Right lung (tissue), 10 donors: ENCODE measurements at places on chromosomes 12 and 14.
A peak's percentile ranks its signal among the peaks of the same experiment; 100 is the strongest.

DNA sequence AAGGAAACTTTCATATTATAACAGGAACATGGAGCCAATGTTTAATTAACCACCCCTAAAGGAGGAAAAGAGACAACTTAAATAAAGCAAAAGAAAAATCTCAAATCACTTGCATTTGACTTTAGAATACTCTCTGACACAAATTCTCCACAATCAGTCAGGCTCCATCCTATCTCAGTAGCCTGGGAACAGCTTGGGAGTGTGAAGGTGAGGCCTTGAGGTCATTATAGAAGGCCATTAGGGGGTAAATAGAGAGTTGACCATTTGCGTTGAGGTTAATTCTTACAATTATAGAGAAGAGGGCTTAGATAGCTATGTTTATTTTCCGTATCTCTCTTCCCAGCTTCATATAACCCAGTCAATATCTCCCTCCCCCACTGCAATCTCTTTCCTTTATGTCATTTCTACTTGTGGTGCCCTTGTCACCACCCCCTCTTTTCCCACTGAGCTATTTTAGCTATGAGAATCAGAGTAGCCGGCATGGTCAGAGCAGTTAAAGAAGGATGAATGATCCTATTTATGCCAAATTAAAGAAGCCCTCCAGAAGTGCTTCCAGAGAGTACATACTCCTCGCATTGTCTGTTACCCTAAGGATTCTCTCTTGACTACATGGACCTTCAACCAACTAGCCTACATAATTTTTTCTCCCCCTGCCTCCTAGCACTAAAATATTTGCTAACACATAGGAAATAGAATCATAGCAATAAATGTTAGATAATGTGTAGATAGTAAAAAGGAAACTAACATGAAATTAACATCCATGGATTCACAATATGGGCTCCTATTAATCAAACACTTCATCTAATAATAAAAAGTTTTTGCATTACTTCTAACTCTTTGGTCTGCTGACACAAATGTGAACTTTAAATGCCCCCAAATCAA is 135.2 kb upstream of the KRR1 start:
- peak; percentile 44 for DNase-seq

DNA sequence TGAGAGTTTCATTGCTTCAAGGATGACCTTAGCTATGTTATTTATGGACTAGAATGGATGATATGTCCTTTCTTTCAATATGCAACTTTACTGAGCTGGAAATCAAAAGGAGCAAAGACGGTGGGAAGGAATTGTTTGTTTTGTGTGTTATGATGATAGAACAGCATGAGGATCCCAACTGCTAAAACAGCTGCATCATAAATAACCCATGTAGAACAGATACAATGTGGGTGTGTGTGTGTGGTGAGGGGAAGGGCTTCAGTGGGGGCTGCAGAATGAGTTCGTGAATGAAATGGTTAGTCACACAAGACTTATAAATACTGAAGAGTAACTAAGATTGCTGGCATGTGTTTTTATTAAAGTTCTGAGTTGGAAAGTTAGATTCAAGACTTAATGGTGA is 80.1 kb downstream of the DACT1 start:
- DNase-seq: no peak

GRCh38 chr14:53567236-53567780 is 389.3 kb downstream of the BMP4 start:
- DNase-seq: no peak

DNA sequence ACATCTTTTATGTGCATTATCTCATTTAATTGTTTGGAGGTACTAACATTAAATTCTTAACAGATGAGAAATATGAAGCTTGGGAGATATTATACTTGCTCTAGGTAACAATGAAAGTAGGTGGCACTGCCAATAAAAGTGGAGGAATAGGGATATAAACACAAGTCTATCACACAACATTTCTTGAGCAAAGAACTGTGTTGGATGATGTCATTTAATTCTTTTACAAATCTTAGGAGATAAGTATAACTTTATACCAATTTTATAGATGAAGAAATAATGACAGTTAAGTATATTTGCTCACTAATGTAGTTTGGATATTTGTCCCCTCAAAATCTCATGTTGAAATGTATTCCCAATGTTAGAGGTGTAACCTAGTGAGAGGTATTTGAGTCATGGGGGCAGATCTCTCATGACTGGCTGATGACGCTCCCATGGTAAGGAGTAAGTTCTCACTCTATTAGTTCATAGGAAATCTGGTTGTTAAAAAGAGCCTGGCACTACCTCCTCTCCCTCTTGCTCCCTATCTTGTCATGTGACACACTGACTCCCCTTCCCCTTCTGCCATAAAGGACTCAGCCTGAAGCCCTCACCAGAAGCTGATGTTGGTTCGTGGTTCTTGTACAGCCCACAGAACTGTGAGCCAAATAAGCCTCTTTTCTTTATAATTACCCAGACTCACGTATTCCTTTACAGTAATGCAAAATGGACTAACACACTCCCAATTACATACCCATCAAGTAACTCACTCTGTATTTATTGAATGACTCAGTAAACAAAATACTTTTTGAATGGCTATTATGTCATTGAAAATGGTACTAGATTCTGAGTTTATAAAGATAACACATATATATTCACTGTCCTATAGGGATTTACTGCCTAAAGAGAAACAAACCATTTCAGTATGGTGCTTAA is 146.8 kb upstream of the KITLG start:
- no peak for DNase-seq

- peak; percentile 13 for DNase-seq
Measured at GRCh38 chr12:51591016-51591901, at the start of gene SCN8A. Gene SCN8A (plus strand): TSS chr12:51591233. CDS start chr12:51662818, 71,585 bp downstream.

GRCh38 chr12:80041692-80042091 is 57.6 kb upstream of the OTOGL start:
- no peak for DNase-seq

DNA sequence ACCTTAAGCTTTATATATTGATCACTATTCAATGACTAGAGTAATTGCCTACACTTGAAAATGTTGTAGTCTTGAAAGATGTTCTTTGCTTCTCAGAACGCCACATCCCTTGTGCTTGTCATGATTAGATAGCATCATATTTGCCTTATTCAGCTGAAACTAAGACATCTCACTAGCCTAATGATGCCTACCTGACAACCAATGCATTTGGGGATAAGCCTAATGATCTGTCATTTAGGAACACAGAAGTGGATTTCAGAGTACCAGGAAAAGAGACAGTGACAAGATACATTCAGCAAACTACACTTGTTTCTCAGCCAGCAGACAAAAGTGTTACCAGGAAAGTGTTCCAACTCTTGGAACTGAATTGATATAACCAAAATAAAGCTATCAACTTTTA is 83.7 kb downstream of the ARMH4 start:
- no peak for DNase-seq

DNA sequence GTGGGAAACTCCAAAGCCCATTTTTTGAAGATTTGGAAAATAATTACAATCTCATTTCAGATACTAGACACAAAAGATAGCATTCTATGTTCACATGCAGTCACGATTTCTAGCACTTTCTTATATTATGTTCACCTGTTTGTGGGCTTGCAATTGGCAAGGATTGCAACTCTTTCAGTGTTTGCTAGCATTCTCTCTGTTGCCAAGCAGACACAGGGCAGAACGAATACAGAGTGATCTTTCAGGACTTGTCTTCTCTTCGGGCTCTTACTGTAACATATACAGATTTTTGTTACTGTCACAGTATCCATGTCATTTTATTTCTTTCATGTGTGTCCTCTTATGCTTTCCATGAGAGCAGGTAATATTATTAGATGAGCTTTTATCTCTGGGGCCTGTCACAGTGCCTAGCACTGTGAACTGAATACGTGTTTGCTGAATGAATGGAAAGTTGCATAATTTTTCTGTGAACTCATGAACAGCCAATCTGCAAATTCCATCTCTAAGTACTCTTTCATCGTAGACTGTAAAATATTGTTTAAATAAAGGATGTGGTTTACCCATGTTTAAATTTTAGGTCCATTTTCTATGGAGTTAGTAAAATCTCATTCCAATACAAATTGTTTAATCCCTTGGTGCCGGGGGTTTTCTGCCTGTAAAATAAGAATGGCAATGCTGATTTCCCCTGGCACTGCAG is 105.1 kb downstream of the BMP4 start:
- no peak for DNase-seq

GRCh38 chr12:53069621-53070410 is 9.4 kb downstream of the SPRYD3 start:
- no peak for DNase-seq

DNA sequence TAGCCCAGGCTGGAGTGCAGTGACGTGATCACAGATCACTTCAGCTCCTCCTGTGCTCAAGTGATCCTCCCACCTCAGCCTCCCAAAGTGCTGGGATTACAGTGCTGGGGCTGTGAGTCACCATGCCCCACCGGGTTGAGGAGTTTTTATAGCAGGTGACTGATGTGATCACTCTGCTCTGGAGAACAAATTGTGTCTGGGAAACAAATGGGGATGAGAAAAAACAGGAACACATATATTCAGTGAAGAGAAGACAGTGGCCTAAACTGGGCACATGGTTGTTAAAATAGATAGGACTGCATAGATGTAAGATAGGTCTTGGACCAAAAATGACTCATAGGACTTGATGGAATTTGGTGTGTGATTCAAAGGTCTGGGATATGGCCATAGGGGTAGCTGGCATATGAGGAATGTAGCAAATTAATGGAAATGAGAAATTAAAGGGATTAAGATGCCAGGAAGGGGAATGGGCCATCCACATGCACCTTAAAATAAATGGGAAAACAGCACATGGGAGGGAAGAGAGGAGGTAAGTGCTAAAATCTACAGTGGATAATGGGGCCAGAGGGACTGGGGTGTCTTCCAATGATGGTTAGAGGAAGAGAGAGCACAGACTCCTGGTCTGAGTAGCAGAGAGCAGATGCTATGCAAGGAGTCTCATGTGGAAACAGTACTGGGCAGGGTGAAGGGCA is 11.2 kb downstream of the BCAT1 start:
- no peak for DNase-seq

DNA sequence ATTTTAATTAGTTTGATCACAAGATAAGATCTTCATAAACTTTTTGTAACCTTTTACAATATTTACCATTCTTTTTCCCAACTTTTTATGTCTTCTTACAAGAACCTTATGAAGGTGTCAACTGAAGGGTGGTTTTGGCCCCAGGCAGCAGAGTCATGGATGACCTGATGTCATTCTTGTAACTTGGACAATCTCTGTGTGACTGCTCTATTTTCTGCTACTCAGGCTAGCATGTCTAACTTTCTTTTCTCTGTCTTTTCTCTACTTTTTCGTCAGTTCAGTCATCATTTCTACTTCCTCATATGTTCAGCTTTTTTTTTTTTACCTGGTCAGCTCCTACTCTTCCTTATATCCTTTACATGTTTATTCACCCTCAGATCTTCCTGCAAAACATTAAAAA is 150.7 kb upstream of the PTPRQ start:
- no peak for DNase-seq

DNA sequence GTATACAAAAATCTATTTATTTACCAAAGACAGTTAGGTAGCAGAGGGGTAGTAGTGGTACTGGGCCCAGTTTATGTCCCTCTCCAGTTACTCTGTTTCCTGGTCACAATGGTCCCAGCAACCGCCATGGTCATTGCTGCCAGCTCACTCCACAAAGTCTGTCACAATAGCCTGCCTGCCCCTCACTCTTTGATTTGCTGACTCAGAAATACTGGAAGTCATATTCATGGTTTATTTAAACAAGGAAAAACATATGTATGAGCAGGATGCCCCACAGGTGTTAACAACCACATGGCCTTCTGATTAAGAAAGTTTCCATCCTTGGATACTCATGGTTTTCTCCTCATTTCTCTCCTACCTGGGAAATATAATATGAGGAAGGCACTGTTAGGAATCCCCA is 49.2 kb downstream of the TSHR start:
- no peak for DNase-seq
